ENCODE measurements at places on chromosomes 11 and 22. TPM values are rescaled to one million over a fixed set of nuclear protein-coding genes. Genes with fewer than 3 reads are reported as not detected.

Gene FAM111B
- total RNA-seq: not detected

Gene CD3D
- not detected for total RNA-seq

Gene OR5B21
- total RNA-seq: not detected

Gene MUC15
- 0.42 TPM for total RNA-seq

Gene PTPN5
- total RNA-seq: 2.4 TPM

Gene DRAP1
- 121 TPM for total RNA-seq

Gene TTC28
- total RNA-seq: 37.0 TPM

DNA sequence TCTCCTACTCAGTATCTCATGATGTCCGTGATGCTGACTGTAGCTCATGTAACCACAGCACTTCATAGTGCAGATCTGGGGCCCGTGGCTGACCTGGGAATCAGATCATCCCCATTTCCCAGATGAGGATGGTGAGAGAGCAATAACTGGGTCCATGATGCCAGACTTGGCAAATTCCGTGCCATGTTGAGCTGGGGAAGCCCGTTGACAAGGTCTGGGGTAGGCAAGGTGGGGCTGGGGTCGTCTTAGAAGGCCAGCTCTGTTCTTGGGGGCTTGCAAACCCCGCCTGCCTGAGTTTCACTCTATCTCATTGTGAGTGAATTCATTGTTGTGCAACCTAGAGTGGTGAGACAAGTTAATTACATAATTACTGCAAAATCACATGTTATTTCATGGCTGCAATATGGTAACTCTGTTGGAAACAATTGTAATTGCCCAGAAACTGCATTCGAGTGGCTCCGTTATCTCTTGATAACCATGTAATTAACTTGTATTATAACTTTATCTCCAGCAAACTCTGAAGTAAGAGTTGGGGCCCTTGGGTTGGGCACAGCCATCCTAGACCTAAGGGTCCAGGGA, 41.7 kb downstream of the LMO1 start:
- no peak for DNase-seq

DNA sequence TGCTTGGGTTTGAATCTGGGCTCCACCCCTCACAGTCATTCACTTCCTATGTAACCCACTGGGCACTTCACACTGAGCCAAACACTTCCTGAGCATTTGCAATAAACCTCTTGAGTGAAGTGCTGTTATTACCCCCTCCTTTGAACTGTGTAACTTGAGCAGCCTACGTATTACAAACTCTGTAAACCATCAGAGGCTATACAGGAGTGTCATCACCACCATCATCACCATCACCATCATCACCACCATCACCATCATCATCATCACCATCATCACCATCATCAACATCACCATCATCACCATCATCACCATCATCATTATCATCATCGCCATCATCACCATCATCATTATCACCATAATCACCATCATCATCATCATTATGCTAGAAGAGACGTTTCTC, 18.4 kb downstream of the RTL6 start:
- DNase-seq: no peak

- DNase-seq: no peak
Measured at GRCh38 chr22:27237080-27237741, 564.3 kb downstream of the MN1 start.

DNA sequence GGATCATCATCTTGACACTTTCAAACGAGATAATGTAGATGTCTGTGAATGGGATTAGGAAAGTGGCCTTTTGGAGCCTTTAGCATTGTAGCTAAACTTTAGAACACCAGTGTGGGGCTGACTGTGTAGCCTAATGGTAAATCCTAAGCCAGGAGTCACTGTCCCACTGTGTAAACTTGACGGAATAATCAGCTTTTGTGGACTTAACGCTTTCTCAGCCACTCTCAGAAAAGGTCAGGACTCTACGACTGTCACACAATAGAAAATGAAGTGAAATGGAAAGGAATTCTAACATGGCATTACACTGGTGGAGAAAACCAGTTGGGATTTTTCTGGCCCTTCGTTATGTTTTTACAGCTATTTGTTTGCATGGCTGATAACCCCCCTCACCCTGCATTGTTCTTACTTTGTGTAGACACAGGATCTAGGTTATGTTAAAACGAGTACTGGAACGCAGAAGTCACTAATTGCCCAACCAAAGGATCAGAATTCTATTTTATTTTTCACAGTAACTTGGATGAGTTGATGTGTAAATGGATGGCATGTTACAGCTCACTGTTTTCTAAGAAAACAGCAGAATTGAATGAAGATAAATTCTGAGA, 22.0 kb upstream of the GRAMD1B start:
- DNase-seq: no peak

GRCh38 chr11:106493751-106494150, 416.3 kb downstream of the AASDHPPT start:
- no peak for DNase-seq

DNA sequence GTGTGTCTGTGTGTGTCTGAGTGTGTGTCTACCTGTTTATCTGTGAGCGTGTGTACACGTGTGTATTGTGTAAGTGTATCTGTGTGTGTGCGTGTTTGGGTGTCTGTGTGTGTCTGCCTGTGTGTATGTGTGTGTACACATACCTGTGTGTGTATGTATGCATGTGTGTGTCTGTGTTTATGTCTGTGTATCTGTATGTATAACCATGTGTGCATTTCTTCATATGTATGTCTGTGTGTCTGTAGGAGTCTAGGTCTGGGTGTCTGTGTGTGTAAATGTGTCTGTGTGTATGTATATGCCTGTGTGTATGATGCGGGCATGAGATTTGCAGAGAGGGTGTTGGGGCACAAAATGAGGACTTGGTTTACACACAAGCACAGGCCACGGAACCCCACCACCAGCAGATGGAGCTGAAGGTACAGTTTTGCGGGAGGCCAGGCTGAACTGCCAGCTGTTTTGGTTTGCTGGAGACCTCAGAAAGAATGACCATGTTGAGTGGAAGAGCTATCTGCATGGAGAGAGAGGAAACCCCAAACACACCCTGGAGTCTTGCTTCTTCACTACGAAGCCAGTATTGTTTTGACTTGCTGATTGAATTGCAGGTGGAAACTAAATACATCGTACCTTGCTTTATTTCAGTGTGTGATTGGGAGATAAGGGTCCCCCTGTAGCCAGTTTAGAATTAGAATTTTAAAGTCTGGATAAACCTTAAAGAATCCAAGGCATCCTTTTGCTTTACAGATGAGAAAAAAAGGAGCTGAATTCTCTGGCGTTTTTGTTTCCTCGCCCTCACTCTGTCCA, 497.2 kb downstream of the NTM start:
- DNase-seq: no peak

GRCh38 chr11:72813740-72814285, 398 bp upstream of the ATG16L2 start:
- peak; percentile 96 for DNase-seq

DNA sequence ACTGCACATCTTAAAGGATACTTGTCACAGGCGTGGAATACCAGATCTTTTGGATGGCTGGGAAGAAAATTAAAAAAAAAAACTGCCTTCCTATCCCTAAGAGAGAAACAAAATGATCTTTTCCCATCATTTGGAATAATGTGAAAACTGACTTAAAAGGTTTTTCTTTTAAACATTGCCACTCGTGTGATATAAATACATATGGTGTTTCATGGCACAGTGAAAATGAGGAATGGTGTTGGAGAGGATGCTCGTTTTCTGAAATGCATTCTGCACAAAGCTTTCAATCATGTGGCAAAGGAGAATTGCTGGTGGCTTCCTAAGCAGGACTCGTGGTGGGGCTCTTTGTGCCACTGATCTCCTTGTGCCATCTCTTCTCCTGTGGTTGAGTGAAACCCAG, 74.9 kb upstream of the LRRC4C start:
- DNase-seq: no peak

- no peak for DNase-seq
Measured at GRCh38 chr22:20590477-20591294, 83.3 kb downstream of the MED15 start.

- DNase-seq: no peak
Measured at GRCh38 chr11:9274499-9275258, 9.5 kb upstream of the DENND5A start.

GRCh38 chr22:17912945-17913721, 111.2 kb downstream of the MICAL3 start:
- DNase-seq: no peak

GRCh38 chr22:31222736-31223135, 10.6 kb downstream of the LIMK2 start:
- DNase-seq: no peak

GRCh38 chr11:36748836-36749235, 150.8 kb upstream of the RAG2 start:
- no peak for DNase-seq

DNA sequence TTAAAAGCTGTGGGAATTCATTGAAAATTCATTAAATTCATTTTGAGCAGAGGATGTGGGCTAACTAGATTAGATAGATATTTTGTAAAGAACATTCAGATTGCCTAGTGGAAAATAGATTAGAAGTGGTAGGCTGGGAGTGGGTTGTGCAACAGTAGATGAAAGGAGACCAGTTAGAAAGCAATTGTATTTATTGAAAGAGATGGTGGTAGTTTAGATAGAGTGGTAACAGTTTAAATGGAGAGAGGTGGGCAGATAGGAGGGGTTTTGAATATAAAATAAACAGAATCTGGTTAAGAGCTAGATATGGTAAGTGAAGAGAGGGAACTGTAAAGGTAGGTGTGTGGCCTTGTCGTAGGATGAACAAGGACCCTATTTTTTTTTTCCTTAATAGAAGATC, 34.5 kb downstream of the METTL15 start:
- no peak for DNase-seq

GRCh38 chr22:32591620-32592019, 117.0 kb downstream of the FBXO7 start:
- DNase-seq: no peak

DNA sequence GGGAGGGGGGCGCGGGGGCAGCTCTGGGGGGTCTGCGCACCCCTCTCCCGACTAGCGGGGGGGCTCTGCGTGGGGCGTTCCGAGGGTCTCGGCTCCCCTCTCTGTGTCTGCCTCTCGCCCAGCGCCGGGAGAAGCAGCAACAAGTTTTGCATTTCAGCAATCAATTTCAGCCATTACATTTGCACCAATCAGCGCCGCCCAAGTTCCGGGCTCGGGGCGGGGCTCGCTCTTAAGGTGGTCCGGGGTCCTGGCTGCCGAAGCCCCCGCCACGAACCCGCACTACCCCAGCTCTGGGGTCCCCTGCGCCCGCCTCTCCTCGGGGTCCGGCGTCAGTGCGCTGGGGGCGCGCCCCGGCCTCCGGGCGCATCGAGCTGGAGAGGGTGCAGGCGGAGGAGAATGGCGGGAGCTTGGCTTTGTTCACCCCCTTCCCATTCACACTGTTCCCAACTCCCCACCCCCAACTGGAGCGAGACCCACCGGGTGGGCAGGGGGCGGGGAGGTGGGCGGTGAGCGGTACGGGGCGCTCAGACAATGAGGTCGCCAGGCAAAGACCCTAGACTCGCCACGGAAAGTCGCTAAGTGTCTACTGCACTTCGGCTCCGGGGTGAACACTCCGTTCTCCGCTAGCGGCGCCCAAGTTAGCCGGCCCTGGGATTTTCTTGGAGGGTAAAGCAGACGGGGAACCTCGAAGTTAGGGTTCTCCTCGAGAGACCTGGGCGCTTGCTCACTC, at the start of gene MN1:
Gene MN1 (minus strand): TSS at position 141 of the 730 bp plus-strand sequence. CDS start 1,213 bp downstream, outside the sequence.
- no peak for DNase-seq

GRCh38 chr11:3163241-3163981, 1.7 kb downstream of the OSBPL5 start:
- no peak for DNase-seq
